Stimulated activated CD8-positive, alpha-beta memory T cell treated with anti-CD3 and anti-CD28 coated beads, Interleukin-15, amount 100 ng/mL, for 1 hour (primary cell): ENCODE measurements at places on chromosomes 1 and 21.

DNA sequence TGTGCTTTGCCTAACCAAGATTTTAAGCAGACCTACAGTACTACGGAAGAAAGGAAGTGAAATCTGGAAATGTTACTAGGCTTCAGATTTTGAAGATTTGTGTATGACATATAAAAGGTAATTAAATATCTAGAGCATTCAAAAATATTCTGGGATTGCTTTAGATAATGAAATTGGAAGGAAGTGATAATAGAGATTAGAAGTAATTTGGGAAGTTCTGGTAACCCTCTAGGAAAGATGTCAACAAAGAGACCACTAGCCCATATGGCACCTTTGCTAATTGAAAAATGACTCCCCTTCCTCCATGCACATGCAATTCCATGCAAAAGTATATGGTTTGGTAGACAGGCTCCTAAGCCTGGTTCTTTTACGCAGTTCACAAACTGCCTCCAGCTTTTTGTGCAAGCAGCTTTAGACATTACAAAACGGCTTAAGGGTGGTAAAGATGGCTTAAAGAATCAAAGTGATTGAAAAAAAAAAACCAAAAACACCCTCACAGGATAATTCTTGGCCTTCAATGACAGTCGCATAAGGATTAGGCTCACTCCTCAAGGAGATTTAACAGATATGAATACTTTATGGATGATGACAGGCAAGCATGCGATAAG, 81.8 kb downstream of the LRRC7 start:
- DNase-seq, result no peak

- DNase-seq, result no peak
Observed at GRCh38 chr1:182193908-182194550, 132.5 kb upstream of the ZNF648 start.

GRCh38 chr1:42096554-42096953, 56.7 kb upstream of the GUCA2B start:
- no peak for DNase-seq

DNA sequence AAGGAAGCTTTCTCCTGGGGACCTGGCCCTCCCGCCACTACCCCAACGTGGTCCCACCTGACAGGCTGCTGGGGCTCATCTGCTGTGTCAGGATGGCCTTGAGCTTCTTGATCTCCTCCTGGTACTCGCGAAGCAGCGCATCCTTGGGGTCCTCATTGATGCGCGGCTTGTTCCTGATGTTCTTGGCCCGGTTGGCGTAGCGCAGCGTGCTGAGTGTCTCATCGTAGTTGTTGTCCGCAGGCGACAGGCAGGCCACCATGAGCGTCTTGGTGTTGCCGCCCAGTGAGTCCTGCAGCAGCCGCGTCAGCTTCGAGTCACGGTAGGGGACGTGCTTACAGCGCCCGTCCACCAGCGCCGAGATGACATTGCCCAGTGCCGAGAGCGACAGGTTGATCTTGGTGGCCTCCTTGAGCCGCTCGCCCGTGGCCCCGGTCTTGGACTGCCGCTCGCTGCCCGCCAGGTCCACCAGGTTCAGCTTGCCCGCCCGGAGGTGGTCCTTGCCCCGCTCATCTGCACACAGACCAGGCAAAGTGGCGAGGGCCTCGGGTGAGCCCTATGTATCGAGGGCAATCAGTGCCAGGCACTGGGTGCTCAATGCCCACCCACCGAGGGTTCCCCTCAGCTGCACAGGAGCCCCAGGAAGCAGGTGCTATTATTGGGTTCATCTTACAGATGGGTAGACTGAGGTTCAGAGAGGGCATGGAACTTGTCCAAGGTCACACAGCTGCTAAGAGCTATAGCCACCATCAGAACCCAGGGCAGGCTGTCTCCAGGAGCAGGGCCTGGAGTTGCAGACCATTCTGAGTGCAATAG, 13.2 kb downstream of the KIF17 start:
- DNase-seq, result no peak

- DNase-seq, result no peak
Observed at GRCh38 chr1:51320967-51321923, 9.1 kb downstream of the TTC39A start.

DNA sequence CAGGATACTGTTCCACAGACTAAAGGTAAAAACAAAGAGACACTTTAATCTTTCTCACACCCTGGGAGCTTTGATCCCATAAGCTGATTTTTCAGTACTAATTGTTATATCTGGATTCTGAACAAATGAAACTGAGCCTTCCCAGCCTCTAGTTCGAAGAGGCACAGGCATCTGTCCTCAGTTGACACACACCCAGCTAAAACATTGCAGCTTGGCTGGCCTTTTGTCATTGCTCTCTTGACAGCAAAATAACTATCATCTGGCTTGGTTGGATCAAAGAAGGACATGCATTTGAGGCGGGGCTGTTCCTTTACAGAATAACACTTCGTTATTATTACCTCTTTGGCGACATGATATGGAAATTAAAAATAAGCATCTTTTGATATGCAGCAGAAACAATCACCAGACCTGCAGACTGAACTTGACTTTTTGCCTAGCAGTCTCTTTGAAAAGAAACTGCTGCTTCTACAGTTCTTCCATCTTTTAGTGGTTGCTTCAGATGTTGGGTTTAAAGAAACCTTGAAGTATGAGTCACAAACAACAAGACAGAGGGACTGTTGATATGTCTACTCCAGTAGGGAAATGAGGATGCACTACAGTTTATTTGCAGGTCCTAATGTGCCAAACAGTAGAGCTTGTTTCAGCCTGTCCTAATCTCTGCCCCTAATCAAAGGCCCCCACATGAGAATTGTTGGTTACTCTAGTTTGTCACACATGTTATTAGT, 166.5 kb downstream of the TPR start:
- DNase-seq, result no peak

DNA sequence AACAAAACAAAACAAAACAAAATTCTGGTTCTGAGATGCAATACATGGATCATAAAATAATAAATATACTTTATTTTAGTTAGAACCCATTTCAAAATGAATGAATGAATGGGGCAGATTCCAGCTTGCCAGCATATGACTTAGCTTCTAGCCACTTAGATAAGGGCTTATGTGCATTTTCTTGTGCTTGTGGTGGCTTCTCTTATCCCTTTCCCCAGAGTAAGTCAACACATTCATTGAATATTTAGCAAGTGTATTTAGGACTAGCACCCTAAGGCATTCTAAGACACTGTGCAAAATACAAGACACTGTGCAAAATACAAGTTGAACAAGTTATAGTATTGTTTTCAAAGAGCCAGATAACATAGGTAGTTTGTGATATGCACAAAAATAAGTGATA, 4.7 kb downstream of the ADIPOR1 start:
- no peak for DNase-seq

GRCh38 chr1:92879316-92879968, 47.6 kb downstream of the RPL5 start:
- no peak for DNase-seq

DNA sequence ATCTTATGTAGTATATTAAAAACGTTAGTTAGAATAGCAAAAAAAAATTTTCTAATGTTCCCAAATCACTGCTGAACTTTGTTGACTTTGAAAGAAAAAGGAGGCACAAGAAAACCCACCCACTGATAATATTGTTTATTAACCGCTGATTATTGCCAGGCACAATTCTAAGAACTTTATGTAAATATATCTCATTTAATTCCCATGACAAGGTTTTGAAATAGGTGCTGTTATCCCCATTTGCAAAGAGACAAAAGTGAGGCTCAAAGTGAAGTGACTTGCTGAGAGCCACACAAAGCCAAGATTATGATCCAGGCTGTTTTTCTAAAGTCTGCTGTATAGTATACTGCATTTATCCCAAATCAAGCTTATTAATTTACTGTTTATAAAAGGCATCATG, 56.4 kb downstream of the SASS6 start:
- no peak for DNase-seq

GRCh38 chr1:50349242-50349565, 74.0 kb downstream of the DMRTA2 start:
- DNase-seq, result no peak

- DNase-seq, result no peak
Observed at GRCh38 chr21:43034101-43034500, 41.5 kb downstream of the CBS start.

DNA sequence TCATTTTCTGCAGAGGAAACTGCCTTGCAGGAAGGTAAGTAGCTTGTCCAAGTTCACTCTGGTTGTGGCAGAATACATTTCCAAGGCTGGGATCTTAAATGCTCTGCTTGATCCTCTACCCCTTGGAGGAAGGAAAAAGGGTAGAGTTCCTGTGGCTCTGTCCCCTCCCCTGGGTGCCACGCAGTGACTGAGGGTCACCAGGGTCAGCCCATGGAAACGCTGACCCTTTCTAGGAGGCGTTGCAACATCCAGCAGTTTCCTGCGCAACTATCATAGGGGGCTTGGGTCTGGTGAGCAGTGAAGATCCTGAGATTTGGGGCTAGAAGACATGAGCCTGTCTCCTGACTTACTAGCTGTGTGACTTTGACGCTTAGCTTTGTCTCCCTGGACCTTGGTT, 29.4 kb upstream of the EPS8L3 start:
- no peak for DNase-seq

DNA sequence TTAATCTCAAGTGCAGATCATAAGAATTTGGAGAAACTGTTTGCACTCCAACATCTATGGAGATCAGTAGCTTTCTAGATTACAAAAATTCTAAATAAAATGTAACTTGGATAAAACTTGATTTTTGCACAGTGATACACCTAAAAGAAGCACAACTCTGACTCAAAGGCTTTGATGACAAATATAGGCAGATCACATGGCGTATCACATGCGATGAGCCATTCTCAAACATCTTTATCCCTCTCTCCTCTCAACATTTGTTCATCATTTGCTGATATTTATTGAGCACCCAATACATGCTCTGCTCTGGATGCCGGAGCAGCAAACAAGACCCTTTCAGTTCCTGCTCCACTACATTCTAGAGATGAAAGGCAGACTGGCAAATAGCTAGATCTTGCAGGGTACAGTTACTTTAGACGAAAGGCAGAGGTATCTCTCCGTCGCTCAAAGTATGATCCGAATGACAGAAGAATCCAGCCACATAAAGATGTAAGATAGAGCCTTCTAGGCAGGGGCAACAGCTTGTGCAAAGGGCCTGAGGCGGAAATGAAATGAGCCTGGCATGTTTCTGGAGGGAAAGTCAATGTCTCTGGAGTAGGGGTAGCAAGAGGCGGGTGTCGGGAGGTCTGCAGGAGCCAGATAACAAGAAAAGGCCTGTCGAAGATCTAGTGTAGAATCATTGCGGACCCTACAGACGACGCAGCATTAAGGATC, 145.8 kb upstream of the ERRFI1 start:
- DNase-seq, result no peak

GRCh38 chr1:48673332-48674105, 103.2 kb downstream of the BEND5 start:
- DNase-seq, result no peak

DNA sequence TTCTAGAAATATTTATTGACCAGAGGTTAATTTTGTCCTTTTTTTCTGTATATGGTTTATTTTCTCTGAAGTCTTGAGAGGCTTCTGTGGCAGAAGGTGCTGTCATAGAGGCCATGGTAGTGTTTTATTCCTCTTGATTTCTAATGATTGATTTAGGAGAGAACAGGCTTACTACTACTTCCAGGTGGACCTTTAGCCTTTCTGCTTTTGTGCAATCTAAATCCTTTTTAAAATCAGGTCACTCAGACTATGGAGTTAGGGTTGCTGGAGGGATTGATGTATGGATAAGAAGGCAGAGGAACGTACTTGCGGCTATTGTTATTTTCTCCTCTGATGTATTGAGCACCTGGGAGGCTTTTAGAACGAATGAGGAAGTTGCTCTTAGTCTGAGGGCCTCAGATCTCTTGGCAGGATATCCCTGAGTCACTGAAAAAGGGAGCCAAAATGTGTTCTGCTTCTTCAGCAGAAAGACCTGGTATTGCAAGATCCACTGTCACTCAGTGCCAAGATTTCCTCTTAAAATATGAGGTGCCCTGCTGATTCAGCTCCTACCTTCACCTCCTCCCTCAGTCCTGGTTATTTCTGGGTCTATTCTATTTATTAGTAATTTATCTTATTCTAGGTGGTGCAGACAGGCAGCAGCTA, 277.4 kb downstream of the ZNF648 start:
- DNase-seq, result no peak

- DNase-seq, result no peak
Observed at GRCh38 chr1:198660341-198661261, 21.8 kb downstream of the PTPRC start.

DNA sequence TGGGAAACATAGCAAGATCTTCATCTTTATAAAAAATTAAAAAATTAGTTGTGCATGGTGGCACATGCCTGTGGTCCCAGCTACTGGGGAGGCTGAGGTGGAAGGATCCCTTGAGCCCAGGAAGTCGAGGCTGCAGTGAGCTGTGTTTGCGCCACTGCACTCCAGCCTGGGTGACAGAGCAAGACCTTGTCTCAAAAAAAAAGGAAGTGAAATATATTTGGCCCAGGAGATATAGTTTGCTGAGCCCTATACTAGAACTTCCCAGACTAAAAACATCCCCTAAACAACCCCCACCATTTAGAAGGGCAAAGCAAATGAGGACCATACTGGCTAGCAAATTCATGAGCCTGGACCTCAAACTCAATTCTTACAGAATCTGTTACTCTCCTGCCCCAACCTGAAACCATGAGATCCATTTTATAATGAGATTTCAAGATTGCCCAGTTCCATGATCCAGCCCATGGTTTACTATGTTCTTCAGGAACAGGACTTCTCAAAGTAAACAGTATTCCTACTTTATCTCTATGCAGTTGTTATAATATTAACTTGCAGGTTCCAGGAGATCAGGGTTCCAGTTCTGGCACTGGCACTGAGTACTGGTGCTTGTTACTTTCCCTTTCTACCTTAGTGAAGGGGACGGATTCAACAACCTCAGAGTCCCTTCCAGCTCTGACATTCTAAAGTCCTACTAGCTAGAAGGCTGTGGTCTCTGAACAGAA, 48.9 kb upstream of the TADA1 start:
- DNase-seq, result no peak

DNA sequence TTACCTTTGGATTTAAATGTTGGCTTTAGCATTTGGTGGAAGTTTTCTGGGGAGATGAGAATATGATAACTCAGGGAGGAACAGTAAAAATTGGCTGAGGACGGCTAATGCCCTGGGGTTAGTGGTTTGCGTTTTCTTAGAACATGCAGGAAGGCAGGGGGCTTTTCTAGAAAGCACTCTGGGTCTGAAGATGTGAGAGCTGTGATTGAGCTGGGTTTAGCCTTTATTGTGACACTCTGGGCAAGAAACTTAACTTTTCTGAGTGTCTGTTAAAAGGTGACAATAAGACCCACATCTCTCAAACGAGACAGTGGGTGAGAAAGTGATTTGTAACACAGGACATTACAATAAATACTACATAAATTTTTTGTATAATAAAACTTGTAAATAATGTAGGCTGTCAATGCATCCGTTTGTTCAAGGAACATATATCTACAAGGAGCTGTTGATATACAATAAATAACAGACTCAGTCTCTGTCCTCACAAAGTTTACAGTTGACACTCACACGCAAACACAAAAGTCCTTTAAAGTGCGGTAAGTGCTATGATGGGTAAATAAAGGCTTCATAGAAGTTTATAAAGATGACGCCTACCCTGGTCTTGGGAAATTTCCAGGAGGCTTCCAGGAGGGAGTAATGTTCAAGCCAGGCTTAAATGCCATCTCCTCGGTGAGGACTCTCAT, 49.5 kb upstream of the MRPS6 start:
- DNase-seq, result no peak
